ENCODE measurements at places on chromosomes 3 and 15.

DNA sequence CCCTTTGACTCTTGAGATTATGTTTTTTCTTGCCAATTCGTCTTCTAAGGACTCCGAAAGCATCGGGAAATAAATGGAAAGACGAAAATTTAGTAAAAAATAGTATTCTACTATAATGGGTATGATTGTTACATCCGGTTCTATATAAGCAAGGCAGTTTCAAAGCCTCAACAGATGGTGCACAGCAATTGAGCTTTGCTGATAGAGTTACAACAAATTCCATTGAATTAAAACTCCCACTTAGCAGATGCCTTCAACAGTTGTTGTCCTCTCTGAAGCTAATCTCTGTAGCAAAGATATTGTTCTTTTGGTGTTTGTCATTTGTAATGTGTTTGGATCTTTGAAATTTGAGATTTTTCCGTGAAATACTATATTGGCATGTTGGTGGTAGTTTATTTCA, 16.1 kb upstream of the GHSR start:
- no peak for DNase-seq

DNA sequence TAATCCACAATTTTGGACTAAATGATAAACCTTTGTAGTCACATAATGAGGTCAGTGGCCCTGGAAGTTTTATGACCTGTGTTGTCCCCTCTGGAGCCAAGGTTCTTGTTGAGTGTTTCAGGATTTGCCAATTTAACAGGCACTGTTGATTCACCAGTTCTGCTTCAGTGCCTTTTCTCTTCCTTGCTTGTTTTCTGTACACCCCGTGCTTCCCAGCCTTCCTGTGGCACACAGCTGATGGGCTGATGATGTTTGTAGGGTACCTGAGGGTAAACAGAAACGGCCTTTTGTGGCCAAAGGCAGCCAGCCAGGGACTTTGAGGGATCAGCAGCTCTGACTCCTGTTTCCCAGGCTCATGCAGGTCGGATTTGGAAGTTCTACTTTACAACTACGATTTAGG, 13.3 kb downstream of the GYG1 start:
- DNase-seq: no peak

- DNase-seq: no peak
These were observed 31.1 kb downstream of the RNF13 start for GRCh38 chr3:149844091-149844490.

DNA sequence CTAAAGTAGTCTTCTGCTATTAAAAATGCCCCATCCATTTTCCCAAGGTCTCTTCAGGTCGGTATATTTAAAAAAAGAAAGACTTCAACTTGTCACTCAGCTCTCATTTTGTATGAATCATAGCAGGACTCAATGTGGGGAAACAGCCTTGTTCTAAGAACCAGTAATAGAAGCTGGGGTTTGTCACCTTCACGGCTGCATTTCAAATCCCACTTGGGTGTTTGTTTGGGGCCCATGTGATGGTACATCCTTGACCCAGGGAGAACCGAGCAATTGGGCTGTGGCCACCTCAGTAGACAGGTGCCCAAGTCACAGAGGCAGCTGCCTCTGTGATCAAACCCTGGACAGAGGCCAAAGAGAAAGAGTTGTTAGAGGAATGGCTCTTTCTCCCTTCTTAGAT, 70.3 kb upstream of the ARL8B start:
- DNase-seq: no peak

- DNase-seq: no peak
These were observed 25.2 kb downstream of the TLE3 start for GRCh38 chr15:70072479-70072878.

DNA sequence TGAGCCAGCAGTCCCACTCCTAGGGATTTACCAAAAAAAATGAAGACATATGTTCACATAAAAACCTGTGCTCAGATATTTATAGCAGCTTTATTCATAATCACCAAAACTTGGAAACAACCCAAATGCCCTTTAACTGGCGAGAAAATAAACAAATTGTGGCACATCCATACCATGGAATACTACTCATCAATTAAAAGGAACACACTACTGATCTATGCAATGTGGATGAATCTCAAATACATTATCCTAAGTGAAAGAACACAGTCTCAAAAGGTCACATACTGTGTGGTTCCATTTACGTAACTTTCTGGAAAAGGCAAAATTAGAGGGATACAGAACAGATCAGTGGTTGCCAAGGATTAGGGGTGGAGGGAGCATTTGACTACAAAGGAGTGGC, 394.5 kb downstream of the SHQ1 start:
- DNase-seq: no peak

- DNase-seq: no peak
These were observed 2.6 kb downstream of the STIMATE start for GRCh38 chr3:52894756-52895155.

DNA sequence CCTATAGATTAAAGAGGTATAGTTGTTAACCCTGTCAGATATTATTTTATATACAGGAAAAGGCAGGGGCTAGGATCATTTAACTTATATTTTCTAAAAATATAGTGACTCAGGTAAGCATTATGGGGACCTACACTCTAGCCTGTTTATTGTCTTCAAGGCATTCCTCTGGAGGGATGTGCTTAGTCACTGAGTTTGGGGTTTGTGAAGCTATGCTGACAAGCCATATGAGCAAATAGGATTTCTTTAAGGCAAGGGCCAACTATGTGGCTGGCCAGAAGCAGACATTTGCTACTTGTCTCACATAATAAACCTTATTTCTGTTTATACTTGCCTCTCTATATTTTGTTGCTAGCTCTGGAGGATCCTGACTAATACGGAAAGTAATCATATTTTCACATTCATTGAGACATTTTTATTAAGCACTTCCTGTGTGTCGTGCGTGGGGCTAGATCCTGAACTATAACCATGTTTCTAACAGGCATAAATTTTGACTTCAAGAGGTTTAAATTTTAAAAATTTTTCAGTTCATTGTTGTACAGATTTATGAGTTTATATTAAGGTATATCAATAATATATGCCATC, 153.4 kb downstream of the OTOL1 start:
- no peak for DNase-seq

DNA sequence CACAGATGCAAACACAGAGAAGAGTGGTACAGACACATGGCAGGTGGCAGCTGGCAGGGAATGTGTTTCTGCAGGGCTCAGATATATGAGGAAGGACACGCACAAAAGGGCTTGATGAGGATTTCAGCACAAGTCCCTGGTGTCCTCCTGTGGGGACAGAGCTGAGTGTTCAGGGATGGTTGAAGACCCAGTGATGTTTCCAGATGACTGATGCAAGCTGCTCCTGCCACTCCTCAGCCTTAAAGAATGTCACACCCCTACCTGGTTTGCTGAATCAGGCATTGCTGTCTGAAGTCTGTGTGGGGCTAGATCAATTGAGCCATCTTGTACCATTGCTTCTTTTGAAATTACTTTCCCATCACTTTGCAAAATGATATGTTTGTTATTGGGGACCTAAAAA, 40.2 kb downstream of the TNFAIP8L3 start:
- DNase-seq: no peak

DNA sequence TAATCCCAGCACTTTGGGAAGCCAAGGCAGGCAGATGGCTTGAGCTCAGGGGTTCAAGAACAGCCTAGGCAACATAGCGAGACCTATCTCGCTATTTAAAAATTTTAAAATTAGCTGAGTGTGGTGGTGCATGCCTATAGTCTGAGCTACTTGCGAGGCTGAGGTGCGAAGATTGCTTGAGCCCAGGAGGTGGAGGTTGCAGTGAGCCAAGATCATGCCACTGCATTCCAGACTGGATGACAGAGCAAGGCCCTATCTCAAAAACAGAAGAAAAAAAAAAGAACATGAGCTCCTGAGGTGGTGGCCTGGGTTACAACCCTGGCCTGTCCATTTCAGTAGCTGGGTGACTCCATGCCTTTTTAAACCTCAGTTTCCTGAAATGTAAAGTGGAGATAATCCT, 7.2 kb downstream of the DNASE1L3 start:
- DNase-seq: no peak

- no peak for DNase-seq
These were observed 21.7 kb downstream of the SSR3 start for GRCh38 chr3:156533205-156533604.

- DNase-seq: peak; percentile 21
These were observed 87.5 kb downstream of the TBL1XR1 start for GRCh38 chr3:177109688-177110330.

DNA sequence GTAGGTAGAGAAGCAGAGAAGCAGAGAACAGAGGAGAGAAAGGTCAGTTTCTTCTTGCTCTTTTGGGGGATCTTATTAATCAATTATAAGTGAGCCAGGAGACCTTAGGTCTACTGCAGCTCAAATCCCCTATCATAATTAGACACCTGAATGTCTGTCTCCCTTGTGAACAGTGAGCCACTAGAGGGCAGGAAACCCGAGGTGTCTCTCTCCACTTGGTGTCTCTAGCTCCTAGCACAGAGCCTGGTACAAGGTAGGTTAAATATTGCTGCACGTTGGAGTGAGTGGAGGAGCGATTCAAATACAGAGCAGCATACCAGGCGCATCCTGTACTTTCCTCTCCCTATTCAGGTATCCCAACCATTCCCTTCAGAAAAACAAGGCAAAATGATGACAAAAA, 2.0 kb upstream of the ST8SIA2 start:
- DNase-seq: no peak

DNA sequence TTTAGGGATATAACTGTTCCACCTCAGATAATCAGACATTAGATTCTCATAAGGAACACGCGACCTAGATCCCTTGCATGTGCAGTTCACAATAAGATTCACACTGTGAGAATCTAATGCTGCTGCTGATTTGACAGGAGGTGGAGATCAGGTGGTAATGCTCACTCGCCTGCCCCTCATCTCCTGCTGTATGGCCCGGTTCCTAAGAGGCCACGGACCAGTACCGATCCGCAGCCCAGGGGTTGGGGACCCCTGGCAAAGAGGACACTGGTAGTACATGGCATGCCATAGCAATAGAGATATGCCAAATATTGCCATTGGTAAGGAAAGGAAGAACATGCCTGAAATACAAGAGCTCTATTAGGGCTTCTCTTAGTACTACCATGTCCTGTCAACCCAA, 59.7 kb downstream of the LSM3 start:
- DNase-seq: no peak

- no peak for DNase-seq
These were observed 66.8 kb downstream of the RPL39L start for GRCh38 chr3:187072511-187072910.

GRCh38 chr3:112656043-112656442, 15.1 kb upstream of the CCDC80 start:
- DNase-seq: no peak

- no peak for DNase-seq
These were observed 25.6 kb downstream of the SLCO3A1 start for GRCh38 chr15:91879158-91879557.

DNA sequence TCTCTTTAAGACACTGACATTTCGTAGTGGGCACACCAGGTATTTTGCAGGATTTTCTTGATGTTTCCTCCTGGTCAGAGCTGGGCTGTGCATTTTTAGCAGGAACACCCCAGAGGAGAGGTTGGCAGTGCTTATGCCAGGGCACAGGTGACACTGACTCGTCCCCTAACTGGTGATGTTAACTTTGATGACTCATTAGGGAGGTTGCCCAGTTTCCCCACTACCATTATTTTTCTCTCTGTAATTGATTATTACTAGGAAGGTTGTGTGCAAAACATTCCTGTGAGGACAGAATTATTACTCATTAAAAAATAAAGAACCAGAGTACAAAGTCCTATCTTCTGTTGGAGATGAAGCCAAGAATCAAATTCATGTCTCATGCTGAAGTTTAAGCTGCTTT, 394.5 kb downstream of the GABRG3 start:
- DNase-seq: no peak

GRCh38 chr15:76904461-76905012, 603 bp downstream of the SCAPER start:
- DNase-seq: peak; percentile 8

DNA sequence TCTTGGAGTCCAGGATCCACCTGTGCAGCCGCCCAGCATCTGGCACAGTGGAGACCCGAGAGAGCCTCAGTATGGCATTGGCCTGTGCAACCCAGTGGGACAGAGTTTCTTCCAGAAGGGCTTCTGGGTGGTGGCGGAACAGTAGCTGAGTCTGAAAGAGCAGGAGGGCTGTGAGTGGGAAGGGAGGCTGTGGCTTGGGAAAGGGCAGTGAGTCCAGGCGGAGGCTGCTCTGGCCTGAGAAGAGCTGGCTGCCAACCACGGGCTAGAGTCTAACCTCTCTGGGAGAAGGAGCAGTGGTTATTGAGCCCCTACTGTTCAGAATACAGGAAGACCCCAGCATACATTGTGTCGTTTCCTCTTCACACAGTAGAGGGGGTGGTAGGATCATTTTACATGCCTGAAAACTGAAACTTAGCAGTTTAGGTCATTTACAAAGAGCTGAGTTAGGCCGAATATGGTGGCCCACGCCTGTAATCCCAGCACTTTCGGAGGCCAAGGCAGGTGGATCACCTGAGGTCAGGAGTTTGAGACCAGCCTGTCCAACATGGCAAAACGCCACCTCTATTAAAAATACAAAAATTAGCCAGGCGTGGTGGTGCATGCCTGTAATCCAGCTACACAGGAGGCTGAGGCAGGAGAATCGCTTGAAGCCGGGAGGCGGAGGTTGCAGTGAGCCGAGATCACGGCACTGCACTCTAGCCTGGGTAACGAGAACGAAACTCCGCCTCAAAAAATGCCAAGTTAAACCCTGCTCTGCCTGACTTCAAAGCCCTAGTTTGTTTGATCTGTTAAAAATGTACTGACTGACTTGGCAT, 3.2 kb downstream of the AEN start:
- DNase-seq: peak; percentile 78

DNA sequence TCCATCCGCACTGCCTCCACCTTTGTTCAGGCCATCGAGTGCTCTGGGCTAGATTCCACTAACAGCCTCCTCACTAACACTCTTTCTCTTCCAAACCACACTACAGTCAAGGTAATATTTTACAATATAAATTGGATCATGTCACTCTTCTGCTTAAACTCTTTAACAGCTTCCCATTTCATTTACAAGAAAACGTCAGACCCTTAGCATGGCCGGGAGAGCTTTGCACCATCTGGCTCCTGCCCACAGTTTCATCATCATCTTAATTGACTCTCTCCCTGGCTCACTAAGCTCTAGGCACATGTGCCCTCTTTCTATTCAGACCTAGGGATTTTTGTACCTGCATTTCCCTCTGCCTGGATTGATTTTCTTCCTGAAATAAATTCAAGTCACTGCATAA, 354.7 kb downstream of the FGF12 start:
- DNase-seq: no peak

DNA sequence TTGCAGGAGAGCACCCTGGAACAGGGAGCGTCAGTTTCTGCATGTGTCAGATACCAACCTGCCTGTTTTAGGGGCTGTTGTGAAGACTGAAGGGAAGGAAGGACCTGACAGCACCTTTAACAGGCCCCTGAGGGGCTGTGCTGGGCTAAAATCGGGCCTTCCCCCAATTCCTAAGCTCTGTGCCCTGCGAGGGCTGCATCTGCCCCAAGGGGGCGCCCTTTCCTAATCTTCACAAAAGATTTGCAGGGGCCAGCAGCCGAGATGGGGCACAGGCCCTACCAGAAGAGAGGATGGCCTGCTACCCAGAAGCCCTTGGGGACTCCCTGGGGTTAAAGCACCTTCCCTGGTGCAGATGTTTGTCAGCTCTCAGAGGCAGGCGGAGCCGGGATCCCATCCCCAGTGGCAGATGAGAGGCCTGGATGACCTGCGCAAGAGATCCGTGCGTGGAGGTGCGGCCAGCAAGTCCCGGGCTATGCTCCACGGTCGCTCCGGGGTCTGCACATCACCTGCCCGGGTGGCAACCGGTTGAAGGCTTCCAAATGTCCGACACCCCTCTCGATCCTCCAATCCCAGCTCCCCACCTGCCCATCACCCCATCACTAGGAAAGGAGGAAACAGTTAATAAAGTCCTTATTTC, 53.6 kb downstream of the RHCG start:
- peak; percentile 10 for DNase-seq

GRCh38 chr3:109887293-109887692, 549.9 kb upstream of the DPPA4 start:
- no peak for DNase-seq
